Left lung (tissue), 14 donors: ENCODE measurements at places on chromosomes 12 and 14. TPM values are rescaled to one million over a fixed set of nuclear protein-coding genes. Genes with fewer than 3 reads are reported as not detected.

GRCh38 chr12:114698566-114699163 is 14.7 kb upstream of the TBX3 start:
- no peak for DNase-seq

DNA sequence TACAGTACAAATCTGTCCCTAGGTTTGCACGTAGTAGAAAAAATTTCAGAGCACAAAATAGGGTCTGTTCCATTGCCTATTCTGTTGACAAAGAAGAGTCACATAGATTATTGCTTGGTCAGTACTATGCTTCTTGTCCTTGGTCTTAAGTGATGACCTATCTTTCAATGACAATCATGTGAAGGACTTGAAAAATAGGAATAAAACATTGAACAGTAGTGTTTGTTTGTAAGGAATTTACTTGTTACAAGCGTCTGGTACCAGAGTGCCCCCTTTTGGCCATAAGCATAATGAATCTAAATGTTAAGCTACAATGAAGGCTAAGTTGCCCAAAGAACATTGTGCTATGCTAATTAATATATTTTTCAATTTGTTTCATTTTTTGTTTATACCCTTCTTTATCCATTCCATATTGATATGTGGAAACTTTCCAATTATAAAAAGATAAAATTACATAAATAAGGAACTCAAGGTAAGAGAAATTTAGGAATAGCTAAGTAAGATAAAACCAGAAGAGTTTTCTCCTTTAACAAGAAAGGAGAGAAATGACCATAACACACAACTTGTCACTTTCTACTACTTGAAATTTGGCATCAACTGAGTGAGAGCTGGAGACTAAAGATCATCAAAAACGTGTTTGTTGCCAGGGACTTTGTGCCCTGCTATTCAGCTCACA is 204.7 kb downstream of the EPS8 start:
- no peak for DNase-seq

DNA sequence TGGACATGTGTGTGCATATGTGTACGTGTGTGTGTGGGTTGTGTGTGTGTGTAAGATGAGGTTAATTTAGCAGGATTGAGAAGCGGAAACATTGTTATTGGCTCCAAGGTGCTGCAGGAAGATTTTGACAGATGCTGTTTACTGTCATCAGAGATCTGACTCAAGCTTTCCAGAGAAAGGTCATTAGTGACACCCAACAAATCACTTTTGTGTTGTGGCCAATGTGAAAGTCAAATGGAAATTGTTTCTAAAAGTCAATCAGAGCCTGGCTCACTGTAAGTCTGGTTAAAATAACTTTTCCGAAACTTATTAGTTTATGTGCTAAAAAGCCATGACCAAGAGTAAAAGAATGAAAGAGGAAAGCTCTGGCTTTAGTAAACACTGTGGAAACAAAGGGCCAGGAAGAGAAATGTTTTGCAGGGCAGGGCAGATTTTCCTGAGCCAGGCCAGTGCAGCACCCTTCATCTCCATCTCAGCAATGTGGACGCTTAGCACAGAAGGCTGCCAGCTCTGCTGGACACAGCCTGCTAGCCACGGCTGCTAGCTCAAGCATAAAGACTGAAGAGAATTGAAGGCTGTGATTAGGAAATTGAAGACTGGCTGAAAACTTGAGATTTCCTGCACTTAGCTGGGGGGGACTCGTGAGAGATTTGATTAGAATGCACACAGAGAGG is 235.8 kb downstream of the NEDD1 start:
- no peak for DNase-seq

- no peak for DNase-seq
These were observed 196.1 kb downstream of the ALG10 start for GRCh38 chr12:34218193-34219045.

GRCh38 chr14:85401384-85401783 is 128.6 kb upstream of the FLRT2 start:
- no peak for DNase-seq

DNA sequence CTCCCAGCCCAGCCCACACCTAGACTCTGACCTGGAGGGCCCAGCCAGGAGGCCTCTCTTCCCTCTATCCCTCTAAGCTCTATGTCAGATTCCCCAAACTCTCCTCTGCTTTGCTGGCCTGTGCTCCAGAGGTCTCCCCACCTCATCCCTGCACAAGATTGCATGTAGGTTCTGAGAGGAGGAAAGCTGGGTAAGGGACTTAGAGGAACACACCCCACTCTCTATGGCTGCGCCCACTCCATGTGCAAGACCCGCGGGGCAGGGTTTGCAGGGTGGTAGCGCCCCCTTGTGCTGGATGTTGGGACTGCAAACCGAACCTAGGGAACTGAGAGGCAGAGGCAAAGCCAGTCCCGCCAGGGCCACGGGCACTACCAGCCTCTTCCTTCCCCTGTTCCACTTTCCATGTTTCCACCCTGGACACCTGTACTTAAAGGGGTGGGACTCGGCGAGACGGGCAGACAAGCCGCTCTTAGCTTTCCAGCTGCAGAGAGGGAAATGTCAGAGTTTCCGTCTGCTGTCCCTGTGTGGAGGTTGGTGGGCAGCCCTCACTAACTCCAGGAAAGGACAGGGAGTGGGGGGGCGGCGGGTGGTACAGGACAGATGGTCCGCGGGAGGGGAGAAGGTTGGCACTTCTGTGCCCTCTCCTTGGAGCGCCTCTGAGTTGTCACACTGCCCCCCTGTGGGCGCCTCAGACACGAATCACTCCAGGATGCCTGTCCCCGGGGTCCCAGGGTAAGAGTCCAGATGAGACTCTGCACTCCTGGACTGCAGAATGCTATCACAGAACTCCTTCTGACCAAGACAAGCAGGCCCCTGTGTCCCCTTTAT is 16.8 kb downstream of the MMP14 start:
- peak; percentile 84 for DNase-seq

DNA sequence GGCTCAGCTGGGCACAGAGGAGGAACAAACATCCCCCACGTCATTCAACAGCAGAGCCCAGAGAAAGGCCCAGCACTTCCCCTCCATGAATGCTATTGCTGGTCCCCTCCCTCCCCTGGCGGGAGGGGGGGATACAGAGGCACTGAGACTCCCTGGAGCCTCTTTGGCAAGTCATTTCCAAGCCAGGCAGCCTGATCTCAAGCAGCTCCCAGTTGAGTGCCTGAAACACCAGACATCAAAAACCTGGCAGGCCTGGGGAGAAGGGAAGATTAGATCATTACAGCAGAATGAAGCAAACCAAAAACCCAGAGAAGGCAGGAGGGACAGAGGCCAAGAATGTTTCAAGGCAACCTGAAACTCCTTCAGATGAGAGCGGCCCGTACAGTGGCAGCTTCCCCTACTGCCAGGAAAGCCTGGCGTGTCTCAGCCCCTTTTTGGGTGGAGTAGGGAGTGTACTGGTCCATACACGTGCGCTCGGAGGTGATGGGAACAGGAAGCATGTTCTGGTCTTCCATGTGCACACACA is 92.1 kb downstream of the LRRC74A start:
- DNase-seq, result no peak

GRCh38 chr12:89080793-89081465 is 271.4 kb downstream of the DUSP6 start:
- peak; percentile 46 for DNase-seq

- peak; percentile 50 for DNase-seq
These were observed 300.9 kb upstream of the SRRM4 start for GRCh38 chr12:118680356-118680963.

GRCh38 chr12:5305425-5305824 is 126.5 kb upstream of the NTF3 start:
- no peak for DNase-seq

DNA sequence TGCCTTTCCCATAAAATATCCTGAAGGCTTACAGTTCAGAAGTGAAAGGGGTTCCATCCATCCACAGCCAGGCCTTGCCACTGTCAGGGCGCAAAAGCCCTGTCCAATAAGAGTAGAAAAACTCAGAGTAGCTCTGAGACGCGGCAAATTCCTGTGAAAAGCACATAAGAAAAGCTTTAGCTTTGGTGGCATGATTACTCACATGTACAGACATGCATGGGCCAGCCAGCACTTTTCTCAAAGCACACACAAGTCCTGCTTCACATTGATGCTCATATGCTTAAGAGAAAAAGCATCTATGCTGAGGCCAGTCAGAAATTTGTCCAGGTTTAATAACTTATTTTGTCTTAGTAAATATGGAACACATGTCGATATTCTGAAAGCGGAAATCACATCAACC is 25.5 kb downstream of the CLEC1A start:
- DNase-seq, result no peak

GRCh38 chr14:54447231-54447692 is 6.1 kb upstream of the CNIH1 start:
- no peak for DNase-seq

DNA sequence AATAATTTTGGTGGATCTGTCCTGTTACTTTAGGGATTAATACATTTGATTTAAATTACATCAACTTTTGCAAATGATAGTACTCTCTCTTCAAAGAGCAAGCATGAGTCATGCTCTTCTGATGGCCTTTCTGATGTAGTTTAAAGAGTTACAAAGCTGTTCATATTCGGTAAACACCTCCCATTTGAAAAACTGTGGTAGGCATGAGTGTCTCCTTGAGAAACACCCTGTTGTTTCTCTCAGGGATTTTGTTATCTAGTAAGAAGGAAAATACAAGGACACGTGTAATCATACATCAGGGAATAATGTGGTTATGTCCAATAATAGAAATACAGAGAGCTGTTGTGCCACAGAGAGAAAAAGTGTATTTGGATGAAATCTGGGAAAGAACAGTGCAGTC is 53.3 kb upstream of the E2F7 start:
- DNase-seq, result no peak

DNA sequence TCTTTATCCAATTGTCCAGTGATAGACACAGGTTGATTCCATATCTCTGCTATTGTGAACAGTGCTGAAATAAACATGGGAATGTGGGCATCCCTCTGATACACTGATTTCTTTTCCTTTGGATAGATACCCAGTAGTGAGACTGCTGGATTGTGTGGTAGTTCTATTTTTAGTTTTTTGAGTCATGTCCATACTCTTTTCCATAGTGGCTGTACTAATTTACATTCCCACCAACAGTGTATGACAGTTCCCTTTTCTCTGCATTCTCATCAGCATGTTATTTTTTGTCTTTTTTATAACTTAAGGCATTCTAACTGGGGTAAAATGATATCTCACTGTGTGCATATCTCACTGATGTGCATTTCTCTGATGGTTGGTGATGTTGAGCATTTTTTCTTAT is 24.8 kb upstream of the VASH1 start:
- DNase-seq, result no peak

DNA sequence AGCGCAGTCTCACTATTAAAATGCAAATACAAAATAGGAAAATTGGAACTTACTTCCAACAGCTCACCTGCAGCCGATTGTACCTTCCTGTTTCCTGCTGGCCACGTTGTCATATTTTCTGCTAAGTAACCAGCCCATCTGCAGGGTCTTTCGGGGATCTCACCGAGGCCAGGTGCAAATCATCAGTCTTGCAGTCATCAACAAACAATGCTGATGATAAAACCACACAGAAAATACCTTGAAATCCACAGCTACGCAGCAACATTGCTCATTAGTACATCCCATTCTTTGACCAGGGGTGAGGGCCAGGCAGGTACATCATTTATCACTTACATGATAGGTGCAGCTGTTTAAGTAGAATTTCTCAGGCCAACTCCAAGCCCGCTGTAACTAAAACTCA is 406.9 kb downstream of the TMEM121 start:
- no peak for DNase-seq

The USP44 gene
- polyA plus RNA-seq, result 4.8 TPM

The SYNDIG1L gene
- polyA plus RNA-seq, result 0.72 TPM

The CLEC6A gene
- polyA plus RNA-seq, result not detected

The DNAJC22 gene
- 6.6 TPM for polyA plus RNA-seq

The SLCO1C1 gene
- 1.1 TPM for polyA plus RNA-seq

The KRT75 gene
- not detected for polyA plus RNA-seq

The TMEM117 gene
- 6.9 TPM for polyA plus RNA-seq

The KRT4 gene
- 1.2 TPM for polyA plus RNA-seq

The OTX2 gene
- polyA plus RNA-seq, result not detected

The CIDEB gene
- polyA plus RNA-seq, result 13.9 TPM
